Activated naive CD4-positive, alpha-beta T cell treated with anti-CD3 and anti-CD28 coated beads, Interleukin-2, amount 50 U/mL, for 72 hours (primary cell): ENCODE measurements at places on chromosomes 4 and X.

DNA sequence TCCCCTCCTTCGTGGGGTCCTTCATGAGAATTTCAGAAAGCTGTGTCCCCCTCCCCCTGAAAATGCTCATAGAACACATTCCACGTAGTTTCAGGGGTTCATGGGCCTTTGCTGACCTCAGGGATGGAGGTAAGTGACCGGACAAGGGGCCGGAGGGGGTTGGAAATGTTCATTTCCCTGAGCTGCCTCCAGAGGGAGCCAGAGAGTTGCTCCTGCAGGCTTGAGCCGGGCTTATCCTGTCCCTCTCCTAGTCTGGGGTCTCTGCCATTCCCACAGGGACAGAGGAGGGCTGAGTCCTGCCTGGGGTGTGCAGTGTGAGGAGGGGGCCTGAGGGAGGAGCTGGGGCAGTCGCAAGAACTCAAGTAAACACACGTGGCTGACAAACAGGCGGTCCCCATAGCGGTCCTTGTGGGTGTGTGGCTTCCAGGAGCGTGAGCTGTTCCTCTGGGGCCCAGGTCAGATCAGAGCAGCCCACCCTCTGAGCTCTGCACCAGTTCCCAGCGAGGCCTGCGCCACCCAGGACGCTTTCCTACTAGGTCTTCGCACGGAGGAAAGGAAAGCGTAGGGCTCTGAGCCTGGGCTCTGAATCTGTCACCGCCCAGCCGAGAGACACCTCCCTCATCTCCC, 62.5 kb downstream of the WFS1 start:
- peak; percentile 26 for DNase-seq

DNA sequence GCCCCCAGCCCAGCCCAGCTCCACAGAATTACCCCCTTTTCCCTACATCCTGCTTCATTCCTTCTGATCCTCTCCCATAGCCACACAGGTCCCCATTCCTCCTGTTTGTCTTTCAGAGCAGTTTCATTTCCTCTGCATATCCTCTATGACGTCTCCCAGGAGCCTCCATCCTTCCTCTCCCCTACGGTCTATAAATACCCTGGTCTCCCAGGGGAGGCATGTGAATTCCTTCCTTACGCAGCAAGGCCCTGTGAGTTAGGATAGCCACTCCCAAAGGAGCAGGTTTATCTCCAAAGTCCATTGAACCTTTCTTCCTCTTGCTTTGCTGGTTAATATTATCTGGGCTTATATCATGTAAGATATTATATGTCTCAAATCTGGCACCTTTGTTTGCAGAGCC, 8.4 kb upstream of the APLN start:
- no peak for DNase-seq

- DNase-seq, result no peak
Observed at GRCh38 chr4:3615386-3616286, 83.4 kb upstream of the LRPAP1 start.

GRCh38 chrX:8404471-8404870, 60.2 kb upstream of the VCX3B start:
- no peak for DNase-seq

GRCh38 chrX:53374222-53374820, 48.1 kb downstream of the SMC1A start:
- DNase-seq, result no peak

DNA sequence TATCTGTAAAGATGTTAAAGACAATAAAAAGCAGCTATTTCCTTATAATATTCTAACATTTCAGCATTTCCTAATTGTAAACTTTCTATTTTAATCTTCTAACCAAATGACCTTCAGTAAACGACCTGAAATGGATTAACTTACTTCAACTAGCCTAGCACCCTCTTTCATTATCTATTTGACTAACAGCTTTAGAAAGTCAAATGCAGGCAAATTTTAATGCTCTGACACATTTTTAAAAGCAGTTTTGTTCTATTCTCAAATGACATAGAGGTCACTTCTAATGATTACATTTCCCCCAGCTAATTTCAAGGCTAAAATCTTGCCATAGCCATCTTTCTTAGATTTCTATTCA, 41.9 kb downstream of the SLC7A11 start:
- DNase-seq, result no peak

DNA sequence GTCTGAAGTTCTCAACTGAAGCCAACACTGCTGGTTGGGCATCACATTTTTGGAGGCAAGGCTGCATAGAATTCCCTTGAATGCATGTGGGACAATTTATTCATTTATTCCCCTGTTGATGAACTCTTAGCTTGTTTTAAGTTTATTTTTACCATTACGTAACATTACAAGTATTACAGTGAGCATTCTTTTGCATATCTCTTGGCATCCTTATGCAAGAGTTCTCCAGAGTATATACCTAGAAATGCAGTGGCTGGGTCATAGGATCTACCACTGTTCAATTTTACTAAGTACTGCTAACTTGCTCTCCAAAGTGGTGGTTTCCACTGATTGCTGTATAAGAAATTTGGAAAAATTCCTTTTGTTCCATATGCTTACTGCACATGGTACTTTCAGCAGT, 66.5 kb downstream of the UCHL1 start:
- no peak for DNase-seq

GRCh38 chrX:97215186-97215585, 331.5 kb downstream of the RPA4 start:
- DNase-seq, result no peak

DNA sequence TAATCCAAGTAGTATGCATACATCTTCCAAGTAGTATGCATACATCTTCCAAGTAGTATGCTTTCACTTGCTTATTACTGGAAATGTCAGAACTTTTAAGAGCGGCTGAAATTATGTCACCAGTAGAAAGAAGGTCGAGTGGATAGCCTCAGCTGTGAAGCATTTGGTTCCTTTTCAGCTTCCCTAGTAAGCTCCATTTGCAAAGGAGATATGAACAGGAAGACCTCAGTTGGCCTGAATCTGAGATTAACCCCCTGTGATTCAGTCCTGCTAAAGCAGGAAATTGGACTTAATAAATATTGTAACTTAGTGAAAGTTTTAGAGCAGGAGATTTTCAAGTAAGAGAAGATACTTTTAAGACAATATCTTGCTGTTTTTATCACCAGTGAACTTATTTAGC, 48.1 kb downstream of the PCDH7 start:
- DNase-seq, result no peak

GRCh38 chrX:134294548-134294947, 57.6 kb downstream of the CCDC160 start:
- no peak for DNase-seq

- DNase-seq, result no peak
Observed at GRCh38 chr4:184887333-184887732, 61.6 kb upstream of the ACSL1 start.

DNA sequence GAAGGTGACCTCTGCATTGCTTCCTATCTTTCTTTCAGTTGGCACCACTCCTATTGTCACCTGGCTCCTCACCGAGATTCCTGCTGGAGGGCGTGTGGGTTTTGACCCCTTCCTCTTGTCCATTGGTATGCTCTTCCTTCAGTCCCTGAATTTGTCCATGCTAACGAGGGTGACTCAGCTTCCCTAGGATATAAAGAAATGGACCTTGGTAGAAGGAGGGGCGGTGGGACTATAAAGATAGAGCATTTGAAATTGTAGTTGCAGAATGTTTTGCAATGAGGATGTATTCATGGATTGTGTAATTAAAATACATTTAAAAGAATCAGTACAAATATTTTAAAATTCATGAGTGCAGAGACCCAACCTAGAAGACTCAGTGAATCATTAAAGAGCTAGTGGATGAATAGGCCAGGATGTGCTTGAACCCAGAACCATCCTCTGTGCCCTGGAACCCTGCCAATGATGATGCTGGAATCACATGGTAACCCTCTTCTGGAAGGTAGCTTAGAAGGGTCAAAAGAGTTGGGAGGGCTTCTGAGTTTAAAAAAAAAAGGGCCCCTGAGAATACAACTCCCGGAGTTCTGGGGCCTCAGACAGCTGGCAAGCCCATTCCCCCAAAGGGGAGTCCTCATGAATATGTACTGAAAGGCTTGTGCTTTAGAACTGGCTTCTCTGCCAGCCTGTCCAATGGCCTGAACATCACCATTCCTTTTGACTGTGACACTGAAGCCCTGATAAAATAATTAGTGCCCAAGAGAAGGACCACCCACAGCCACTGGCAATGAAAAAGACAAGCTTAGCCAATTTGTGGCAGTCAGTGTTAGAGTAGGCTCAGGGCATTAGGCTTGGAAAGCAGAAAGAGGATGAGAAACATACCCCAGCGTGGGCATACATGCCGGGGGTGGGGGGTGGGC, 8.0 kb downstream of the XPNPEP2 start:
- no peak for DNase-seq

GRCh38 chr4:2426069-2426397, 7.3 kb downstream of the CFAP99 start:
- DNase-seq, result no peak

- no peak for DNase-seq
Observed at GRCh38 chr4:83556816-83557215, 20.9 kb downstream of the GPAT3 start.

DNA sequence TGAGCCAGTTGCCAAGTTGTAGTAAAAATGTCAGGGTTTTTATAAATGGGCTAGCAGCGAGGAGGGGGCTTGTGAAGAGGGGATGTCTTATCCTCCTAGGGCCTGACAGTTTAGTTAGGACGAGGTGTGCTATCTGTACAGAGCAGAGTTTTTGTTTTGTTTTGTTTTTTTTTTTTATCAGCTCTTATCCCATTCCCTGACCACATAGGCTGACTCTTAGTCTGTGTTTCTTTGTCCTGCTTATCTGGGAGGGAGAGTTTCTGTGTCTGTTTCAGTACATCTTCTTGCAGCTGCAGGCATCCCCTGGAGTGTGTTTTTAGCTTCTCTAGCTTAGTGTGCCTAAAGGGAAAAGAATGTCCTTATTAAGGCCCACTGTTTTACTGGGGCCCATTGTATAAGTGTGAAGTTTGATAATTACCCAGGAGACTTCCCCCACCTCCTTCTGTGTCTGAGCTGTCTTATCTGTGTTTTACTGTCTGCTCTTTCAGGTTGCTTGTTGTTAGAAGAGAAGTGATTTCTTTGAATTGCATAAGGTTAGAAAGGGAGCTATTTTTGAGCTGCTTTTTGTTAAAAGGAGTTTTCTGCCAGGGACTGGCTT, 32.0 kb downstream of the PAGE2 start:
- no peak for DNase-seq

DNA sequence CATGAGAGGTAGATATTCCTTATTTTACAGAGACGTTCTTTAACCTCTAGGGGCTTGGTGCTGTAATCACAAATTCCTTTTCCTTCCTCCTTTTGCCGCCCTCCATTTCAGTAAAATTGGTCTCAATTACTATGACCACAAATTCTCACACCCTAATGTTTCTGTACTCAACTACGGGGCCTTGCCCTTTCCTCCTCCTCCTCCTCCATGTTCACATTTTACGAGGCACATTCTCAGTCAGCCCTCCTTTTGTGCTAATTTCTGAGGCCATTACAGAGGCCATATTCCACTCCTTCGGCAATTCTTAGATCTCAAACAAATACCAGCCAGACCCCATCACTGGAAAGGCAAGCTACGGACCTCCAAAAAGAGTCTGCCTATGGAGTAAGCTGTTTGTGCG, 92.1 kb downstream of the SH3KBP1 start:
- no peak for DNase-seq

GRCh38 chr4:2246384-2247127, 4.6 kb upstream of the HAUS3 start:
- DNase-seq, result no peak

DNA sequence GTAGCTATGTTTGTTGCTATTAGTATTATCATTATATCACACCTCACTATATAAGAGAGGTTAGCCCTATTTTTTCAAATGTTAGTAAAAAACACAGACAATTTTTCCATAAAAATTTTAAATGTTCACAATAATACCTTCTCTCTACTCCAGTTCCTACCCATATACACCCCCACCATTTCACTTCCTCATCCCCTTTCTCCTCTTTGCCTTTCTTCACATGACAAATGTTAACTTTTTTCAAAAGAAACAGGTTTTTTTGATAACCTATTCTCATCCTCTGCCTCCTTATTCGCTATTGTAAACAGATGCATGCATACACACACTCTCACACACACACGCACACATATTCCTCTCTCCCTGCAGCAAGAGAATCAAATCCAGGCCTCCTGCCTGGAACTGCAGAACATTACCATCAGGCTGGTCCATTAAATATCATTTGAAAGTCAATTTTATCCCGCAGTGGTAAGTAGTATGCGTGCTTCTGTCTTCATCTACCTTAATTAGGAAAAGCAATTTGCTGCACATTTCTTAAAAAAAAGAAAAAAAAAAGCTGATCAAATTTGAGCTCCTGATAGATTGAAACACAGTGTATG, 55.5 kb downstream of the MID1IP1 start:
- DNase-seq, result no peak

GRCh38 chrX:2427147-2427546, 73.6 kb downstream of the DHRSX start:
- DNase-seq, result no peak

GRCh38 chrX:116277351-116278225, 107.0 kb downstream of the AGTR2 start:
- no peak for DNase-seq

- DNase-seq, result no peak
Observed at GRCh38 chr4:110498420-110498819, 22.5 kb downstream of the ENPEP start.

DNA sequence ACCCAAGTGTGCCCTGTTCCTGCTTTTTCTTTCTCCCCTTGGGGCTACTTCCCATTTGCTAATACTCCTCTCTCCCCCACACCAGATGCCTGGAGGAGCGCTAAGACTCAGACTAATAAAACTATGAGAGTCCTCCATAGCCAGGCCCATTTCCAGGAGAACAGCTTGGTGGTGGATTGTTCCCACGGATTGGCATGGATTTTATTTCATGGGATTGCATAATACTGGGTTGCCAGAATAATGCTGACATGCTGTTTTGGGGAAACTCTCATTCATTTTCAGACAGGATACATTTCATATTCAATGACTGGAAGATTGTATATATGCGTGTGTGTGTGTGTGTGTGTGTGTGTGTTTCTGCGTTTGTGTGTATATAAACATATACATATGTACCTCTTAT, 447.5 kb upstream of the PITX2 start:
- no peak for DNase-seq

DNA sequence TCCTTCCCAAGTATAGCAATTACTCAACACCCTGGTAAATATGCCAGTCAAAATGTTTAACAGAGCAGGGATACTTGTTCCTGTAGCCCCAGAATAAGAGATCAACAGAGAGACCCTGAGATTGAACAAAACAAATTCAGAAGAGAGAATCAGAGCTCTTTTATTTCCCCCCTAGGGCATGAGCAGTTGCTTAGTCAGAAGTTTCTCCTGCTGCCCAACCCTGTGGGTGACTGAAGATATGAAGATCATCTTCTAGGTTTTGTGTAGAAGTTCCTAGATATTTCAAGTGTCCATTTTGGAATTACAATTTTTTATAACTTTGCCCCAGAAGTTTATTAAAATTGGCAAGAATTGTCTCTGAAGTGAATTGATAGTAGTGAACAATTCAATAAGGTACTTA, 59.1 kb upstream of the RXFP1 start:
- DNase-seq, result no peak

- no peak for DNase-seq
Observed at GRCh38 chrX:37378404-37378803, 29.2 kb downstream of the PRRG1 start.

DNA sequence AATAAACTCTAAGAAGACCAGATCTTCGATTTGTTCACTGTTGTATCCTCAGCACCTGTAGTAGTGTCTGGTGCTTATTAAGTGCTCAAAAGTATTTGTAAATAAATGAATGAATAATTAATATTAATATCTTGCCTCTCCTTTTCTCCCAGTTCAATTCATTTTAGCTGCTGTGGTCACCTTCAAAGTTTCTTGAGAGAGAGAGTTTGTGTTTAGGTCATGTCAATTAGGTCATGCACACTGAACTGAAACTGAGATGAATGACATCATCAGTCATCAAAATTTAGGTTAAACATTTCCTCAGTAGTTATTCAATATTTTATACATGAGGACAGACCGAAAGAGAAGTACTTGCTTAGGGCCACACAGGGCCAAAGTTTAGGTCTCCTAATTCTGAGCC, 73.5 kb downstream of the ANXA3 start:
- no peak for DNase-seq
